Metanephros (tissue), 2 donors: ENCODE measurements at places on chromosomes 7 and 10. TPM values are rescaled to one million over a fixed set of nuclear protein-coding genes. Genes with fewer than 3 reads are reported as not detected.

The C10orf143 gene
- total RNA-seq: 2.1 TPM

The SRRM3 gene
- total RNA-seq: 1.5 TPM

The ZNF32 gene
- 33.7 TPM for total RNA-seq

The UCMA gene
- not detected for total RNA-seq

The C7orf57 gene
- 0.29 TPM for total RNA-seq

The STRIP2 gene
- 4.6 TPM for total RNA-seq

The PRLHR gene
- not detected for total RNA-seq

The DYDC2 gene
- total RNA-seq: 0.99 TPM

The SPDYE2 gene
- not detected for total RNA-seq

The KCND2 gene
- 1.3 TPM for total RNA-seq

The SORCS1 gene
- total RNA-seq: 14.5 TPM

The HIBADH gene
- 79.1 TPM for total RNA-seq

The IQUB gene
- total RNA-seq: 9.8 TPM

The MUC3A gene
- 0.35 TPM for total RNA-seq

The XRCC2 gene
- 4.1 TPM for total RNA-seq

The C10orf67 gene
- 1.8 TPM for total RNA-seq

The PRPS1L1 gene
- not detected for total RNA-seq
